ENCODE measurements at places on chromosomes 12 and 14.

- DNase-seq: peak; percentile 47
- no peaks in the 10 kb centered on the region for H3K27me3 ChIP-seq
- no peaks in the 10 kb centered on the region for H3K4me1 ChIP-seq
- peaks cover 7% of the 10 kb centered on the region for H3K36me3 ChIP-seq
- H3K4me3 ChIP-seq: no peak overlapping the region
Observed at GRCh38 chr14:102058146-102058545, 28.7 kb downstream of the HSP90AA1 start.

DNA sequence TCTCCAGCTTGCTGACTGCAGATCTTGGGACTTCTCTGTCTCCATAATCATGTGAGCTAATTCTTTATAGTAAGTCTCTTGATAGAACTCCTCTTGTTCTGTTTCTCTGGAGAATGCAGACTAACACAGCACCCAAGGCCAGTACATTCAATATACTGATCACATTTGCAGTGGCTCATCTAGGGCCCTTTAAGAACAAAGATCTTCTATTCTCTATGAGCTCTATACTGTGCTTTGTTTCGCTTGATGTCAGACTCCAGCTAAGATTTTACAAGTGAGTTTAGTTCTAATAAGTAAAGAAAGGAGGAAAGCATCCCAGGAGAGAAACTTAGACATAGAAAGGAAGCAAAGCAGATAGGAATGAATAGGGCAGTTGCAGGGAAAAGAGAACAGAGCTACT is 69.3 kb upstream of the TMPO start:
- H3K36me3 ChIP-seq: no peaks in the 10 kb centered on the region
- no peak overlapping the region for H3K4me3 ChIP-seq

GRCh38 chr12:9364224-9365176 is 156.3 kb upstream of the PZP start:
- no peak for DNase-seq
- H3K27me3 ChIP-seq: no peaks in the 10 kb centered on the region
- peak overlapping the region; percentile 41 for H3K27ac ChIP-seq
- H3K4me1 ChIP-seq: peaks cover 12% of the 10 kb centered on the region
- no peaks in the 10 kb centered on the region for H3K36me3 ChIP-seq
- H3K4me3 ChIP-seq: no peak overlapping the region

DNA sequence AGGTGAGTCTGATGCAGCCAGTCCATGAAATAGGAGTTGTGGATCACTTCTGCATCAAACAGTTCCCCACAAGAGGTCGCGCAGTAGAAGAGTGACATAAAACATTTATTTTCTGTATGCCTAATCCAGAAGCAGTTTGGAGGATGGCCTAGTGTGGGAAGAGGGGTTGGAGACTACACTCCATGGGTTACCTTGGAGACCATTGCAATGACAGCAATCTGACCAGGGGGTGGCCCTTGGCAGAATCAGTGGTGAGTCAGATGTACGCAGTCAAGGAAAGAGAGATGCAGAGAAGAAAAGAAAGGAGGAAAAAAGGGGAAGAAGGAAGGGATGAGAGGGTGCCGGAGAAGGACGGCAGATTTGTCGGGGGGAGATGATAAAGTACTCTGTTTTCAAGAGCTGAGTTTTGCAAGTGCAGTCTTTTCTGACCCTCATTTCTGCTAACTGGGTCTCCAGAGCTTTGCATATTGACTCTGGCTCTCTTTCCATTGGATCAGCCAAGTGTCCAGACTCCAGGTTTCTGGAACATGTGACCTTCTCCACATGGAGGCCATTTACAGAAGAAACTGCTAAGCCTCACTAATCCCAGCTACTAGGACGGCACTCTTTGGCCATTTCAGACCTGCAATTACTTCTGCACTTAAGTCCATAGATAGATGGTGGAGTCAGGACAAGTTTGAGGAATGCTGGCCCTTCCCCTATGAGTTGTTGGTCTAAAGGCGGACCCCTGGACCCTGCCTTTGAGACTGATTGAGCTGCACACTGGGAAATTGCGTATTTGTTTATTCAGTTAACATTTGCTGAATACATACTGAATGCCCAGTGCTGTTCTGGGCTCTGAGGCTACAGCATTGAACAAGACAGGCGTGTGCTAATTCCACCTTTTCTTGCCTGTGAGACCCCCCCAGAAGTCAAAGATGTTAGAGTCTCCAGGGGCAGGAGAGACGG is 424.2 kb downstream of the BCL11B start:
- H3K4me3 ChIP-seq: no peak overlapping the region
- H3K36me3 ChIP-seq: no peaks in the 10 kb centered on the region
- no peak overlapping the region for H3K27ac ChIP-seq
- no peaks in the 10 kb centered on the region for H3K4me1 ChIP-seq

- peaks cover 3% of the 10 kb centered on the region for H3K36me3 ChIP-seq
- H3K4me3 ChIP-seq: no peak overlapping the region
- no peaks in the 10 kb centered on the region for H3K4me1 ChIP-seq
- H3K27ac ChIP-seq: no peak overlapping the region
Observed at GRCh38 chr14:73795974-73796373, 55.7 kb upstream of the PTGR2 start.

GRCh38 chr14:70827347-70827746 is 18.0 kb upstream of the MAP3K9 start:
- H3K36me3 ChIP-seq: no peaks in the 10 kb centered on the region
- H3K27ac ChIP-seq: no peak overlapping the region
- DNase-seq: no peak
- no peak overlapping the region for H3K4me3 ChIP-seq

- peaks cover 7% of the 10 kb centered on the region for H3K27me3 ChIP-seq
- H3K4me3 ChIP-seq: no peak overlapping the region
- no peaks in the 10 kb centered on the region for H3K4me1 ChIP-seq
- no peak overlapping the region for H3K27ac ChIP-seq
- H3K36me3 ChIP-seq: no peaks in the 10 kb centered on the region
- no peak for DNase-seq
Observed at GRCh38 chr12:98821232-98821631, 176.1 kb downstream of the APAF1 start.

DNA sequence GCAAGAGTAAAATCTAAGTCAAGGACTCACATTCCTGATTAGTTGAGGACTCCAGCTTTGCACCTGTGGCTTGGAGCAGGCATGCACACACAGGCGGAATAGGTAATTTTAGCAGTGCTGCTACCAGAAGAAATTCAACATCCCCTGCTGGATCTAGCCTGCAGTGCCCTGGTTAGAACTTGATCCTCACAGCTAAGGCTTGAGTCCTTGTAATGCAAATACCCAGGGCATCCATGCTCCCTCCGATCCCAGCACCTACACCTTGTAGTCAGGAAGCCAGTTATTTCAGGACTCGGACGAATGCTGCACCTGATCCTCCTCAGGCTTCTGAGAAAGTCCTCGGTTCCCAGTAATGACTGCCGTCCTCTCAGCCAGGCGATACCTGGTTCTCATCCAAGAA is 309.0 kb upstream of the AMIGO2 start:
- H3K27ac ChIP-seq: no peak overlapping the region
- H3K27me3 ChIP-seq: no peaks in the 10 kb centered on the region
- H3K4me3 ChIP-seq: no peak overlapping the region
- H3K36me3 ChIP-seq: no peaks in the 10 kb centered on the region
- peaks cover 13% of the 10 kb centered on the region for H3K4me1 ChIP-seq
